ENCODE measurements at places on chromosomes 2 and 18.

GRCh38 chr18:65661391-65661790, 89.4 kb upstream of the CDH7 start:
- DNase-seq: no peak

DNA sequence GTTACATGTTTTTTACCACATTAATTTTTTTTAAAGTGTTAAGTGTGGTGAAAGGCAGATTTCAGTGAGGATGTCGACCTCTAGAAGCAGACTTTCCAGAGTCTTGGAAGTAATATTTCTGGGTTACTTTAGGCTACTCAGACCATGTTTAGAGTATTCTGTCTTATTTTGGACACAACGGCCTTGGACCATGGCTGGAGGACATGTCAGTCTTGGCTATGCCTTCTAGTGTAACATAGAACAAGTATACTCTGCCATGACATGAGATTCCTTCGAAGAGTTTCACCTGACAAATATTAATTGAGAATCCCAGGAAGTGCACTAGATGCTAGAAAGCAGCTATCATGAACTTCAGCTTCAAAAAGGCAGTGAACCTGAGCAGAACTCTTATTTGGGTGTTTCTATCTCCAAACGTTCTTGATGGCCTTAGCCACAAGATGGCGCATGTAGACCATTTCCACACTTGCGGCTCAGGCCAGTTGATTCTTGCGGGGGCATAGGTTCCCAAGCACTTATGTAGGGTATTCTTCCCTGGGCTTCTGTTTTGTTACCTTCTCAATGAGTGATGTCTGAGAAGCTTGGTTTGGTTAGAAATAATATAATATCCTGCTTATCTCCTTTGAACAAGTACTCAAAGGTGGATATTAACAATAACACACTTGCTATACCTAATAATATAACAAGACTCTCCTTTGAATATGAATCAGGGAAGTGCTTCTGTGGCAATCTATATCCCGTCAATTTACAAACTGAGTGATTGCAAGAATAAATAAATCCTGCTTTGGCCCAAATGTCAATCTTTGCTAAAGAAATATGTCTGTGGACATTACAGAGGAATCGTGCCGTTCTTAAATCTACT, 62.0 kb downstream of the CACNB4 start:
- DNase-seq: peak; percentile 9

GRCh38 chr18:62897153-62897552, 181.8 kb downstream of the PHLPP1 start:
- no peak for DNase-seq

- DNase-seq: no peak
Measured at GRCh38 chr2:191428141-191428540, 182.9 kb downstream of the MYO1B start.

DNA sequence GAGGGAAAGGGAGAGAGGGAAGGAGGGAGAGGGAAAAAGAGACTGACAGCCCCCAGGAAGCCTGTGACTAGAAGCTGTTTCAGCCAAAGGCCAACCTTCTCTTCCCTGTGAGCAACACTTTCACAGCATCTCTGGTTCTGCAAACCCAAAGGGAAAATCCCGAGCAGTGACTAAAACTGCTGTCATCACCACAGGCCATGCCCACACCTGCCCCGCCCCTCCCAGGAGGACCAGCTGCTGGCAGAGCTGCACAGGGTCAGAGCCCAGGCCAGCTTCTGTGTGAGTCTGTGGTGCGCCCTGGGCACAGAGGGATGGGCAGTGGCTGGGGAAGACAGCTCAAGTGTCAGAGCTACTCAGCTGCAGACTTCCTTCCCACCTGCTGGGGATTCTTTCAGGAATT, 64.9 kb upstream of the OTOS start:
- no peak for DNase-seq

DNA sequence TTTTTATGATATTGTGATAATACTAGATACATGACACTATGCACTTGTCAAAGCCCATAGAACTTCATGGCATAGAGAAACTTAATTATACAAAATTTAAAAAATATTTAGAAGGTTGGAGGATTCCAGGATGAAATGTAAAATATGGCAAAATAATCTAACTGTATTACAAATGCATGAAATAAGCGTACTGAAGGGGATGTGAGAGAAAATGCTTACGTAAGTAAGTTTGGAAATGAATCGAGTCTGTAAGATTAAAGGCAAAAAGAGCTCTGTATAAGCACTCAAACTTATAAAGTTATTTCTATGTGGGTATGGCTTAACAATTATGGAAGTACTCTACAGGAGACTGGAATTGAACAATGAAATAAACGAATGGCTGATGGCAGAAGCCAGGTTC, 13.4 kb upstream of the CDC42EP3 start:
- DNase-seq: no peak

DNA sequence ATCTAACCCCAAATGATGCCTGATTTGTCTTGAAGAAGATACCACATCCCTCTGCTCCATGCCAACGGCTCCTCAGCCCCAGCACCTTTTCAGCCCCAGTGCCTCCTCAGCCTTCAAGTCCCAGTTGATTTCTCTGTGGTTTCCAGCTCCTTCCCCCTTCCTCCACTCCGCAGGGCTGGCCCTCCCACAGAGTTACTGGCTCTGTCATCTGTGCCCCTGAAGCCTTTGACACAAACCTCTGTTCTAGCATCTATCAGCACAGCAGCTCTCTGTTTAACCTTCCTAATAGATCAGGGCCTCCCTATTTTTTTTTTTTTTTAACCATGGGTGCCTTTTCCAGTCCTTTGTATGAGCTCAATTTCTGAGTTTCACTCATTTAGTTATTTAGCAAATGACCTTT, 201.3 kb upstream of the CXCR4 start:
- no peak for DNase-seq

- no peak for DNase-seq
Measured at GRCh38 chr2:194464964-194465638, 1191.9 kb upstream of the SLC39A10 start.
